IMR-90 (cell line): ENCODE measurements at places on chromosomes 1 and 21.

GRCh38 chr1:236864211-236864610 is 69.1 kb downstream of the MTR start:
- no peak for DNase-seq

DNA sequence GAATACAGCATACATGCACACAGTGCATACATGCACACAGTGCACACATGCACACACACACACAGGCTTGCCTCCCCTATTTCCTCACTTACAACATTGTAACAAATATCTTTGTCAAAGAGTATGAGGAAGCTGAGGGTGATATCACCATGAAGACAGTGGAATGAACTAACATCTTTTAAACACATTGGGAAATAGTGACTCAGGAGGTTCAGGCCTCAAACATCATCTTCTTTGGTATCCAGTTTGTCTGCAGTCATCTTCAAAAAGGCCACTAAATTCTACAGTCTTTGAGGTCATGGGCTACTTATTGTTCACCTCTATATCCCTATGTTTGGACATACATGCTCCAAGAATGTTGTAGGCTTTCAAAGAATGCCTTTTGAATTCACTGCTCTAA is 2.1 kb upstream of the LCE2B start:
- no peak for DNase-seq

DNA sequence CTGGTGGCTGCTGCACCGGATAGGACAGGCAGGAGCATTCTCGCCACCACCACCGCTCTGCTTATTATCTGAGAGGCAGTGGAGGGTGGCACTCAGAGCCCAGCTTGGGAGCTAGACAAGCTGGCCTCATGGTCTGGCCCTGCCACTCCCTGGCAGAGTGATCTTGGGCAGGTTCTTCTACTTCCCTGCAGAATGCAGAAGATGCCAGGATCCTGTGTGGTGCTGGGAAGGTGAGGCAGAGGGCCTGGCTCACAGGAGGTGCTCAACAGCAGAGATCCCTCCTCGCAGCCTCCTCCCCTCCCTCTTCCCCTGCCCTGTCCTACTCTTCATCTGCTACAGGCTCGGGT is 60.4 kb downstream of the ARHGEF10L start:
- DNase-seq: no peak

GRCh38 chr1:22760455-22760854 is 49.8 kb downstream of the EPHB2 start:
- peak; percentile 26 for DNase-seq

GRCh38 chr1:37673920-37674319 is 18.4 kb upstream of the CDCA8 start:
- DNase-seq: no peak

DNA sequence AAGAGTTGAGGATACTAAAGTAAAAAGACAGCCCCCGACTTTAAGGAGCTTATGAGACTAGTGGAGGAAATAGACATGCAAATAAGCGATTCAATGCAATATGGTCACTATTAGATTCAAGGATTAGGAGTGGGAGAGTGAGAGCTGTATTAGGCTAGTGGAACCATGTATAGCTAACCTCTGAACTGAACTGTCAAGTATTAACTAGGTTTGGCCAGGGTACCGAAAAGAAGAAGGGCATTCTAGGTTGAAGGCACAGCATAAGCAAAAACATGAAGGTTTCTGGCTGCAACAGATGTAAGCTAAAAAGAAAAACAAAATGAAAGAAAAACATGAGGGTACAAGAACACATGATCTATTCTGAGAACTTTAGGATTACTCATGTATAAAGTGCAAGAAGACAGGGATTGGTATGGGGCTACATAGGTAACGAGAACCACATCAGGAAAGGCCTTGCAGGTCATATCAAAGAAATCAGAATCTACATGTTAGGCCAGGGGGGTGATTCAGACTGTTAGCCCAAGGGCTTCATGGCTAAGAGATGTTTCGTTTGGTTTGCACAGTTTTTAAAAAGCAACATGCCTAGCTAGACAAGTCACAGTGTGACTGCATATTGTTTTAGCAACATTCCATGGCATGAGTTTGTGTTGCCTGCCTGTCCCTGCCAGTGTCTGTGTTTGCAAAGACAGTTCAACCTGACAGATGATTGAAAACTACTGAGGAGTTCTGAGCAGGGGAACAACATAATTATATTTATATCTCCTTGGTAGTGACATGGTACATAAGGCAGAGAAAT is 54.4 kb upstream of the HAO2 start:
- no peak for DNase-seq

- DNase-seq: no peak
These were observed 20.0 kb upstream of the TRAPPC10 start for GRCh38 chr21:43992121-43992520.

DNA sequence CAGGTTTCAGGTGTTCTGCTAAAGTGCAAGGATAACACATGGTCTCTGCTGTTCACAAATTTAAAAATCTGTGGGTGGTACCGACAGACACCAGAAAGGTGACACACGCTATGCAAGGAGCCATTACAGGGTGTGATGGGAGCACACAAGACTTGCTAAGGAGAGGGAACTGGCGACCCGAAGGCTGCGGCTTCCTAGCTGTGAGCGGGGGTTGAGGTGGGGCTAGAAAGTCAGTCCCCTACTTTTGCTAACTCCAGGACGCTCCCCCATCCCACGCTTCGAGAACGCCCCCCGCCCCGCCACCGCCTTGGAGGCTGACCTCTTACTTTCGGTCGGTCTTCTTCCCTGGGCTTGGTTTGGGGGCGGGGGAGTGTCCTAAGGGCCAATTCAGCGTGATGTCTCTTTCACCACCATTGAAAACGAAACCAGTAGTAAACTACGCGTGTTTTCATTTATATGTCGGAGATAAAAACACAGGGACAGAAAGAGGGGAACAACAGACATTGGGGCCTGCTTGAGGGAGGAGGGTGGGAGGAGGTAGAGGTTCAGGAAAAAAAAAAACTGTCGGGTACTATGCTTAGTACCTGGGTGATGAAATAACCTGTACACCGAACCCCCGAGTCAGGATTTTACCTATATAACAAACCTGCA is 1.1 kb downstream of the CKS1B start:
- DNase-seq: peak; percentile 53

DNA sequence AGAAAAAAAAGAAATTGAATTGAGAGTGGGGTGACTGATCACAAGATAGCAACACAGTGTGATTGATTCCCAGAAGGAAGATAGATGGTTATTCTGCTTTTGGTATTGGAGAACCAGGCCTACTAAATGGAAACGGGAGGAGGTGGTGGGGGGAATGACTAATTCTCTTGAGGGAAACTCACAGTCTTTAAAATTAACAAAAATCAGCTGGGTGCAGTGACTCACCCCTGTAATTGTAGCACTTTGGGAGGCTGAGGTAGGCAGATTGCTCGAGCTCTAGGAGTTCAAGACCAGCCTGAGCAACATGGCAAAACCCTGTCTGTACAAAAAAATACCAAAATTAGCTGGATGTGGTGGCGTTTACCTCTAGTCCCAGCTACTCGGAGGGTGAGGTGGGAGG is 134.6 kb upstream of the PDE4B start:
- DNase-seq: peak; percentile 11

DNA sequence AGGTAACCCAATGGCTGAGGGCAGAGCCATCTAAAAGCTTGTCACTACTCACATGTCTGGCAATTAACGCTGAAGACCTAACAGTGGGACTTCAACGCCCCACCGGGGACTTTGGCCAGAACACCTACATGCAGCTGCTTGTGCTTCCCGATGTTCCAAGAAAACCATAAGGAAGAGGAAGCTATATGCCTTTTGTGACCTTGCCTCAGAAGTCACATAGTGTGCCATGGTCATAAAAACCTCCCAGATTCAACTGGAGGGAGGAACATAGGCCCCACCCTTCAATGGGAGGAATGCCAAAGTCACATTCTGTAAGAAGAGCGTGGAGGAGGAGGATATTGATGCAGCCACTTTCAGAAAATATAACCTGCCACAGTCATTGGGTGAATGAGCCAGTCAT is 147.8 kb upstream of the MAGI3 start:
- no peak for DNase-seq

DNA sequence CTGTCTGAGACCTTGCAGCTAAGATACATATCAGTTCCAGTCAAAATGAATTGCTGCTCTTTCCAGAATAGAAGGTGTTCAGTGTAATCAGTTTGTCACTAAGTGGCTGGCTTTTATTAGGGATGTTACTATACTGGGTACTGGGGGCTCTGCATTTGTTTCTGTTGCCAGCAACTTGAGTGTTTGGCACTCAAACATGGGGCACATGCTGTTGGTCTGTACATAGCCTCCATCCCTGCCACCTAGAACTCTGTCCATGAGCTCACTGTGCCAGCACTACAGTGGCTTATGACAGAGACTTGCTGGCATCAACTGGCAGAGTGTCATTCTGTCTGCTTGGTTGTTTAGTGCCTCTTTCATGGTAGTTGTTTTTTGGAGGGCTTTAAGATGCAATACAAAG is 45.1 kb downstream of the RGSL1 start:
- no peak for DNase-seq

- DNase-seq: no peak
These were observed 943 bp downstream of the SEMA6C start for GRCh38 chr1:151145304-151146071.
